ENCODE measurements at places on chromosomes 12 and 14.

- DNase-seq = no peak
Measured at GRCh38 chr12:106358396-106359241, 1.1 kb downstream of the POLR3B start.

DNA sequence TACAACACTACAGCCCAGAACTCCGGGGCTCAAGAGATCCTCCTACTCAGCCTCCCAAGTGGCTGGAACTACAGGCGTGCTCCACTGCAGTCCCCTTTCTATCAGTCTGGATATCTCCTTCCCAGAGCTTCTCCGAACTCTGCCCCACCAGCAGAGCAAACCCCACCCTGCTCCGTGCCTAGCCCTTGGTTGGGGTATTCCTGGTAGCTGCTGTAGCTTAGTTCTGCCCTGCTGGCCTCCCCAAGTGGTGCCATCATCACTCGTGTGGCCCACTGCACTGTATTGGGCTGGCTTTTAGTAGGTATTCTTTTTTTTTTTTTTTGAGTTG is 9.5 kb downstream of the HSP90AA1 start:
- no peak for DNase-seq

DNA sequence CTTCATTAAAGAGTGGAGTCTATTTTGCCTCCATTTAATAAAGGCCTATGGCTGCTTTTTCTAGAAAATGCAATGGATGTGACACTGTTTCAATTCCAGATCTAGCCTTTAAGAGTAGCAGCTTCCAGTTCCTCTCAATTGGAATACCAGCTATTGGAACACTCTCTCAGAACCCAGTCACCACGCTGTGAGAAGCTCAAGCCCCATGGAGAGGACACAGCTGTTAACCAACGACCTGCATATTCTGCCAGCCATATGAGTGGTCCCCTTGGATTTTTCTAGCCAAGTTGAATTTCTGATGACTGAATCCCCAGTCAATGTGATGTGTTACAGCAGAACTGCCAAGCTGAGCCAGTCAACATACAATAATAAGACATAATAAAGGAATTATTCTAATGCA is 131.8 kb downstream of the TMTC3 start:
- no peak for DNase-seq

- no peak for DNase-seq
Measured at GRCh38 chr12:27754795-27755194, 25.2 kb upstream of the KLHL42 start.

DNA sequence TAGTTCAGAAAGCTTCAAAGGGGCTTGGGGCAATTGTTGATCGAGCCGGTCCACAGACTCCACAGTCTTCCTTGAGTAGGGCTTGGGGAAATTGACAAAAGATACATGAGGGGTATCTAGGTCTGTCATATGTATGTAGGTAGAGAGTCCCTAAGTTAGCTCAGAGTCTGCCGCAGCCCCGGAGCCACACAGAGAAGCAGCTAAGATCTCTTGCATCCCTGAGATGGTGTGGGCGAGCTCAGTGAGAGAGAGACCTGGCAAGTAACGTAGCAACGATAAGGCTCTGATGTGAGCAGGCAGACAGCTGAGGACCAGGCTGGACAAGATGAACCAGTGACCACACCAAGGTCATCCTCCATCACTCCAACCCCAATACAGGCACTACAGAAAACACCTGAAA is 297.6 kb downstream of the TMEM132D start:
- DNase-seq = no peak

DNA sequence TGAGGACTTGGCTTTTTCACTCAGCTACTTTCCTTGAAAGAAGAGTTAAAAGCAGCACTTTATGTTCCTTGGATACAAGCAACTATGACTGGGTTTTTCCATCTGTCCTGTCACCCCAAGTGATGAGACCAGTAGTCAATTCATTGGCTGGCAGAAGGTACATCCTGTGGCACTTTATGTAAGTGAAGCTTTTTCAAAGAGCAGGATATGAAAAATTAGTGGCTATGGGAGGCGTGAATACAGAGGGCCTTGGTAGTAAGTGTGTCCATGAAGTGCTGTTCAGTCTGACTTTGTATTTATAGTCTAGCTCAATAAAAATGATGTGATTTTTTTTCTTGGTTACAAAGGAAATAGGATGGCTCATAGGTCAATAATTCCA is 68.8 kb downstream of the DRAM1 start:
- no peak for DNase-seq

GRCh38 chr14:91929700-91930099 is 17.8 kb downstream of the FBLN5 start:
- DNase-seq = no peak

- DNase-seq = no peak
Measured at GRCh38 chr12:113301811-113302210, 33.1 kb downstream of the SLC8B1 start.
